T-helper 9 cell (primary cell): ENCODE measurements at places on chromosomes 4 and X.

- DNase-seq: no peak
Measured at GRCh38 chrX:39519030-39519488, 578.7 kb downstream of the BCOR start.

DNA sequence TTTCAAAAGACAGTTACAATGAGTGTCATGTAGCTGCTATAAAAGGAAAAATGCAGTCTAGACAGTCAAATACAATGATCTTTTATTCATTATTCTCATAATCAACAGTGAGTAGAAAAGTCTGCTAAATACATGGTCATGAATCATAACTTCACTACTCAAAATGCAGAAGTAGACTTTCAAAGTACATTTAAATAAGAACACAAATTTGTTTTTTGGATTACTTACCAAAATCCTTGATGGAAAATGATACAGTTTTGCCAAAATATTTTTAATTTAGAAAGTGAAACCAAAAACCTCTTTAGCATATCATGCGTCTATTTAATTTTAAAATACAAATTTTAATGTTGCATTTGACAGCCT, 4.9 kb downstream of the ACSL4 start:
- DNase-seq: no peak

DNA sequence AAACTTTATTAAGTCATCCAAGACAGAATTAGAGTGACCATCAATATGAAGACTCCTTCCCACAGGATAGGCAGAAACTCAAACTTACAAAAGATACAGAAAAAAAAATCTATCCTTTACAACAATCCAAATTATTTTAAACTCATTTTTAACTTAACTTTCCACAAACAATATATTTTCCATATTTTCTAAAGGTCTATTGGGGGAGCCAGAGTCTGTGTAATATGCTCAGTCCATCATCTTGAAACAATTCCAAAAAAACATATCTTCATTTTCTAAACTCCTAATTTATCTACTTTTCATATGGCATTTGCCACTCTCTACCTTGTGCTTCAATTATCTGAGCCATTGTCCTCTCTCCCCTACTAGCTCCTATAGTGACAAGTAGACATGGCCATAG, 378.1 kb downstream of the PDGFC start:
- DNase-seq: no peak

DNA sequence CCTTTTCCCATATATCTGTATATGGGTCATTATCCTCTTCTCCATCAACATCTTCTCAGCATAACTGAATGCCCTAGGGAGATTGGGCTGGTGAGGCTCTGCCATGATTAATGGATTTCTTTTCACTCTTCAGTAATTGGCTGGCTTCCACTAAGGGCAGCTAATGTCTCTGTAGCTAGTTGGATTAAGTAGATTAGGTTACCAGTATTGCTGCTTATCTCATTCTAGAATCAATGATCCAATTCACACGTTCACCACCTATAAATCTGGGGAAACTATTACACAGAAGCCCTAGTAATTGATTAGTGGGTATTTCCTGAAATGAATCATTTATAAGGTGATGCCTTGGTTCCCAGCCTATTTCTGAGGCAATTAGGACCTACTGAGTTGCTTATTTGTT, 94.8 kb downstream of the KDR start:
- no peak for DNase-seq

DNA sequence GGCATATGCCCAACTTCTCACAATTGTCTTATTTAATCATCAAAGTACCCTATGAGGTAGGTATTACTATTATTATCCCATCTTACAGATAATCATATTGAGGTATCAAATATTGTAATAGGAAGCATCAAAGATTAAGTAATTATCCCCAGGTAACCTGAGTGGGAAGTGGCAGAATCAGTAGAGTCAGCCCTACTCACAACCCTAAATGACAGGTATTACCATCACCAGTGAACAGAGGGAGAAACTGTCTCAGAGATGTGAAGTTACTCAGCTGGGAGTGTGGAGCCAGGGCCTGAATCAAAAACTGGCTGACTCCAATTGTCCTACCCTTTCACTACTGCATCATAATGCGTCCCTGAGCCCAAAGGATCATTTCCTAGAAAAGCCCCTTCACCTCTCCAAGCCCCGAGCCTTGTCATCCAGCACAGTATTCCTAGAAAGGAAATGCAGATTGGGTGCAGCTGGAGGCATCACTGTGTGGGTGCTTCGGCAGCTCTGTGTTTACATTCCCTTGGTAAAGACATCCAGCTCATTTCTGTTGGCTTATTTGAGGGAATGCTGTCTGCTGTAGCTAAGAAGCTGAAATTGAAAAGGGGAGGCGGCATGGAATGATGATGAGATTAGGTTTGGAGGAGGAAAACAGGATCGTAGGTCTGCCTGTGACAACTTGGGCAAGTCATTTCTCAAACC, 72.8 kb downstream of the DHX15 start:
- no peak for DNase-seq

DNA sequence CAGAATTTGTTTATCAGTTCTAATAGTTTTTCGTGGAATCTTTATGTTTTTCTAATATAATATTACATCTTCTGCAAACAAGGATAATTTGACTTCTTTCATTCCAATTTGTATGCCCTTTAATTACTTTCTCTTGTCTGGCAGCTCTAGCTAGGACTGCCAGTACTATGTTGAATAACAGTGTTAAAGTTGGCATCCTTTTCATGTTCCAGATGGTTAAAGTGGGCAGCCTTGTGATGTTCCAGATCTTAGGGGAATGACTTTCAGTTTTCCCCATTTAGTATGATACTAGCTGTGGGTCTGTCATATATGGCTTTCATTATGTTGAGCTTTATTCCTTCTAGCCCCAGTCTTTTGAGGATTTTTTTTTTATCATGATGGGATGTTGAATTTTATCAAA, 220.6 kb upstream of the WDFY3 start:
- DNase-seq: no peak

DNA sequence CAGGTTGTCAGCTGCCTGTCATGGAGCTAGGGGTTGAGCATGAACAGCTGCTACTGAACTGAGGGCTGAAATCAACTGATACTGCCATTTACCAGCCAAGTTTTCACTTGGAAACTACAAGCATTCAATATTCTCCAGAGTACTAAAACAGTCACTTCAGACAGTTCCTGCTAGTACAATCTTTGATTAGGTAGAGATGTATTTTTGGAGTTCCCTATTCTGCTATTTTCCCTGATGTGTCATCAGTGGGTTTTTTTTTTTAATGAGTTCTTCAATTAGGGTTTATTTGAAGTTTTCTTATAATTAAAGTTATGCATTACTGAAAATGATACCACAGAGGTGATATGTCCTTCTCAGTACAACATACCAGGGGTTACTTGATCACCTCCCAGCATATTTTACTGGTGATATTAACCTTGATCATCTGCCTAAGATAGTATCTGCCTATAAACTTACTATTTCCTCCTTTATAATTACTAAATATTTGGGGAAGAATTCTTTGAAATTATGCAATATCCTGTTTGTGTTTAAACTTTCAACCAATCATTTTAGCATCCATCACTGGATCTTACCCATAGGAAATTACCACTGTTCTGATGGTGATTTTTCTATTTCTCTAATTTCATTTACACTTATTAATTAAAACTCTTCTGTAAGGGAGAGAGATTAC, 13.6 kb downstream of the PDCL2 start:
- no peak for DNase-seq

- DNase-seq: no peak
Measured at GRCh38 chr4:89334311-89334710, 26.7 kb upstream of the GPRIN3 start.

DNA sequence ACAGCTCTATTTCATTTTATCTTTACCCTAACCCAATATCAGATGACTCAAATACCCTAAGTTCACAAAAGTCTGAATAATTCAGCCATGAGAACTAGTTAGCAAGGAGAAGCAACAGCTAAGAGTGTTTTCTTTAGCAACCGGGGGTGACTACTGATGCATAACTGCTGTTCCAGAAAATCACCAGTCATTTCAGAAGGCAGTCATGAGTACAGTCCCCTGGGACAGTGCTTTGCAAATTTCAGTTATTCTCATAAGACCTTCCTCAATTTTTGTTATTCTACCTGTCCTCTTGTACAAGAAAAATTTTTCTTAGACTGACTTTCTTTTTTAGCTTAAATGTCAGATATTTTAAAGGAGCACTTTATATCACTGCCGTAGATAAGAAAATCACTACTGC, 16.4 kb downstream of the BANK1 start:
- no peak for DNase-seq

- DNase-seq: no peak
Measured at GRCh38 chr4:159389756-159390155, 286.9 kb downstream of the RAPGEF2 start.

- DNase-seq: no peak
Measured at GRCh38 chrX:47283015-47283771, 50.4 kb downstream of the USP11 start.

- no peak for DNase-seq
Measured at GRCh38 chr4:38610966-38611431, 53.0 kb upstream of the KLF3 start.

- no peak for DNase-seq
Measured at GRCh38 chr4:165656829-165657490, 216.1 kb upstream of the TLL1 start.

DNA sequence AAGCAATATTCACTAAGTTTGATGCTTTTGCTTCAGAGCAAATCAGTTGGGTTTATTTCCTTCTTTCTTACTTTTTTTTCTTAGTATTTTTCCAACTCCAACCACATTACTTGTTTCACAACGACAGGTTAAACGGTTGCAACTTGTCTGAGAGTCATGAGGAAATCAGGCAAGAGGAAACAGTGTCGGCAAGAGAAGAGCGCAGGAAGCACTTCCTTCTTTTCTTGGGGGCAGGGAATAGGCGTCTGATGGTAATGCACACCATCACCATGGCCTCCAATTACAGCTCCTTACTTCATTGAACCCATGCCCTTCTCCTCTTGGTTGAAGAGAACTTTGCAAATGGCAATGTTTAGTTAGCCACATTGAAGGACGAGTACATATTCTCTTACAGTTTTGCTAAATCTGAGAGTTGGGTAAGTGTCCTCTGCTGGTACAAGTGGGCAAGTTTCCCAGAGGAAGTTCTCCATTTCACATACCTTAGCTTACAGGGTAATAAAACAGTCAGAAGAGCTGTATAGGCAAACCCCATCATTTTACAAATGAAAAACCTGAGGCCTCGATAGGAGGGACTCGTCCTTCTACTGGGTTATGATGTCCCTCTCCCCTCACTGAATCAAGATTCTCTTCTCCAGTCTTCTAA, 8.3 kb upstream of the CXCL8 start:
- no peak for DNase-seq

- no peak for DNase-seq
Measured at GRCh38 chr4:6480534-6481088, 8.2 kb upstream of the PPP2R2C start.

DNA sequence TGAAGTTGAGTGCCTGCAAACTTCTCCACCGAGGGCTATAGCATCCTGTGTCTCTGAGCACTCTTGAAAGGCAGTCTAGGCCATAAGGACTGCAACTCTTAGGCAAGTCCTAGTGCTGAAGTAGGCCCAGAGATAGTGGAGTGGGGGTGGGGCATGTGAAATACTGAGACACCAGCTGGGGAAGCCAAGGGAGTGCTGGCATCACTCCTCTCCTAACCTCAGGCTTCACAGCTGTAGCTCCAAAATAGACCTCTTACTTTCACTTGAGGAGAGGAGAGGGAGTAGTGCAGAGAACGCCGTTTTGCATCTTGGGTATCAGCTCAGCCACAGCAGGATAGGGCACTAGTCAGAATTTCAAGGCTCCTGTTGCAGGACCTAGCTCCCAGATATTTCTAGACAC, 56.2 kb upstream of the CYSLTR1 start:
- no peak for DNase-seq

DNA sequence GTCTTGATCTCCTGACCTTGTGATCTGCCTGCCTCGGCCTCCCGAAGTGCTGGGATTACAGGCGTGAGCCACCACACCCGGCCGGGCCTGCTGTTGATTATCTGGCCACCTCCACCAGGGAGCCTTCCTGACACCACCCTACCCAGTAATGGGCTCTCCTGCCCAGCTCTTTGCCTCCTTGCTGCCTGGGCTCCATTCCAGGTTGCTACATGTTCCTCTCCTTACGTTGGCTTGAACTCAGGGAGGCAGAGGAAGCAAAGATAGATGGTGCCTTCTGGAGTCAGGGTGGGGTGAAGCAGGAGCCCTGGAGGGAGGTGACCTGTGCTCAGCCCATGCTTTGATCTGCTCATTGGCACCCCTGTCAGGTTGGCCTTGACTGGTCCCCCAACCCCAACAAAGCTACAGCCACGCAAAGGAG, 26.3 kb downstream of the FLNA start:
- no peak for DNase-seq

DNA sequence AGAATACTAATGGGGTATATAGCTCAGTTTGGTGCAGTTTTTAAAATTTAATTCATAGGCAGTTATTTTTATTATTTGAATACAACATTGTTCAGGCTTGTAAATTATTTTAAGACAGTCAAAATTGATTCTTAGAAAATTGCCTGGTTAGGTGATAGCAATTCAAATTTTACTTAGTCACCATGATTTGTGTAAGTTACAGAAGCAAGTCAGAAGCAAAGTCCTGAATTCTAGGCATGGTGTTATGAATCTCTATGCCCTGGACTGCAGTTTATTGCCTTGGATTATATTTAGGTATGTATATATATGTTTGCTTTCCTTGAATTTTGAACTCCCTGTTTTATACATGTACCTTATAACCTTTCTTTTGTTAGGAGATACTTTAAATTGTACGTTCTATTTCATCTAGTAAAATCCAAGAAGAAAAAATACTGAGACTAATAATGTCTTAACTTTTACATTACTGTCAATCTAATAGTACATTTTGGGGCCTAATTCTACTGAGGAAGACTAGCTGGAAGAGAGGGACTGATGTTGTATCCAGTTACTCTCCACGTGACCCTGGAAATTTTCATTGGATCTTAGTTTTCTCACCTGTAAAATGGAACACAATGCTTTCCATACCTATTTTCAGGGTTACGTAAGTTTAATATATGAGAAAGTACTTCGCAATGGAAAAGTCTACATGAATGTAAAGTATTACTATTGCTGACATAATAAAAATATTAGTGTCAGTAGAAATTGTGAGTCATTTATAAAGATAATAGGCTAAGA, 25.1 kb downstream of the RAPGEF2 start:
- DNase-seq: no peak

- no peak for DNase-seq
Measured at GRCh38 chr4:62661821-62662220, 1461.7 kb downstream of the ADGRL3 start.

- DNase-seq: no peak
Measured at GRCh38 chr4:174707902-174708301, 121.1 kb downstream of the GLRA3 start.

- no peak for DNase-seq
Measured at GRCh38 chr4:138301536-138301935, 59.4 kb upstream of the SLC7A11 start.

GRCh38 chr4:154349829-154350228, 141.8 kb downstream of the DCHS2 start:
- DNase-seq: no peak

GRCh38 chrX:120568035-120568434, 7.3 kb upstream of the CUL4B start:
- no peak for DNase-seq

DNA sequence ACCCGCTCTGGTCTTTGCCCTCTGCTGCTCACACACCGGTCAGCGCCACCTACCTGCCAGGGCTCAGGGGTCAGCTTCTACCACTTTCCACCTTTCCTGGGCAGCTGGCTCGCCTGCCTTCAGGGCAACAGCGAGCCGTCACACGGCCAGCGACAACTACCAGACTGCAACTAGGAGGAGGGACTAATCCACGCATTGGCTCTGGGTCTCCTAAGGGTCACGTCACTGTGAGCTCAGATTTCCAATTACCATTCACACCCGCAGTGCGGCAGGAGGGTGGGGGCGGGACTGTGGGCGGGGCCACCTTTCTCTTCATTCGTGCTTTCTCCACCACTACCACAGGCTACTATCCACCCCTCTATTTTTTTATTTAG, at the start of gene BEX5:
Gene BEX5, minus strand, starts transcription at position 172 of the 374 bp plus-strand sequence. CDS start 1,712 bp downstream, outside the sequence.
- peak; percentile 39 for DNase-seq
